ENCODE measurements at places on chromosomes 11 and 22. TPM values are rescaled to one million over a fixed set of nuclear protein-coding genes. Genes with fewer than 3 reads are reported as not detected.

Gene DDI1
- total RNA-seq: not detected

Gene APOL3
- 218 TPM for total RNA-seq

Gene CLMP
- under 0.01 TPM for total RNA-seq

Gene OR5A1
- not detected for total RNA-seq

Gene SERHL2
- total RNA-seq: 3.8 TPM

Gene FBXO3
- 30.6 TPM for total RNA-seq

Gene BBS1
- 11.3 TPM for total RNA-seq

Gene MS4A1
- total RNA-seq: under 0.01 TPM

Gene SCGB1C1
- not detected for total RNA-seq

Gene P2RY2
- 0.64 TPM for total RNA-seq

Gene DNAJB13
- total RNA-seq: 0.13 TPM

Gene SAA1
- not detected for total RNA-seq

Measured in dermis microvascular lymphatic vessel endothelial cell (primary cell).